Fibroblast of lung (primary cell): ENCODE measurements at places on chromosomes 2 and 18. TPM values are rescaled to one million over a fixed set of nuclear protein-coding genes. Genes with fewer than 3 reads are reported as not detected.
A peak's percentile ranks its signal among the peaks of the same experiment; 100 is the strongest.

- DNase-seq = no peak
Observed at GRCh38 chr2:14197293-14197692, 435.2 kb upstream of the LRATD1 start.

DNA sequence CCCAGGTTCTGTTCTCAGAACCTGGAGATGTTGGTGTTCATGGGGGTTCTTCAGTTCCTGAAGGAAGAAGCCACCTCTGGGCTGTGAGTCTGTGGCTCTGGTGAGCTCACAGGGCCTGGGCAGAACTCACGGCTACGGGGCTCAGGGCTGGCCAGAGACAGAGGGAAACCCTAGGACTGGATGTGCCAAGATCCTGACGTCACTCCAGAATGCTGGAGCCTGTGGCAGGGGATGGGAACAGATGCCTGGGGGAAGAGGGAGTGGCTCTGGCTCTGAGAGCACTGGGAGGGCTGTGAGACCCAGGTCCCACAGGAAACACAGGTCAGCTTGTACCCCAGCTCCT is at the start of gene OTOF:
Gene OTOF, minus strand, starts transcription at position 214 of the 343 bp plus-strand sequence.
- DNase-seq = peak; percentile 69

- no peak for DNase-seq
Observed at GRCh38 chr2:82527124-82527523, 1932.0 kb downstream of the SUCLG1 start.

DNA sequence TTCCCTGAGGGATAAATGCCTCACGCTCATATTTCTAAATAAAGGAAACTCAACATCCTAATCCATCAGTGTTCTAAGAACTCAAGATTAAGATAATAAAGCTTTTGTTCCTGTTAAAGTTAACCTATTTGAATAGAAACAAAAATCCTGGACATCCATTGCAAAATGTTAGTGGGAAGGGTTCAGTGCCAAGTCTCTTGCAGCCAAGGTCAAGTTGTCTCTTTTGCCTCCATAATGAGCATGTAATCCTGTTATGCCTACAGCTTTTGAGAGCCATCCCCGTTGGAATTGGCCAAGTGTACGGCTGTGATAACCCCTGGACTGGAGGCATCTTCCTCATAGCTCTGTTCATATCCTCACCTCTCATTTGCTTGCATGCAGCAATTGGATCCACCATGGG is 51.3 kb upstream of the SLC14A1 start:
- no peak for DNase-seq

- DNase-seq = no peak
Observed at GRCh38 chr2:54290356-54291025, 34.5 kb upstream of the TSPYL6 start.

NHEJ1 gene
- polyA plus RNA-seq = 22.3 and 24.8 TPM in 2 replicates

ARHGAP25 gene
- 2.7 and 4.1 TPM in 2 replicates for polyA plus RNA-seq

ELOA2 gene
- polyA plus RNA-seq = not detected in 2 replicates

OR6B2 gene
- not detected in 2 replicates for polyA plus RNA-seq

ITSN2 gene
- 21.8 and 23.1 TPM in 2 replicates for polyA plus RNA-seq

DNAJB2 gene
- polyA plus RNA-seq = 24.9 and 29.8 TPM in 2 replicates

SNED1 gene
- 10.1 and 27.2 TPM in 2 replicates for polyA plus RNA-seq

- peak; percentile 83 for DNase-seq
Observed at GRCh38 chr2:200138391-200139124, 167.9 kb upstream of the SPATS2L start.

DNA sequence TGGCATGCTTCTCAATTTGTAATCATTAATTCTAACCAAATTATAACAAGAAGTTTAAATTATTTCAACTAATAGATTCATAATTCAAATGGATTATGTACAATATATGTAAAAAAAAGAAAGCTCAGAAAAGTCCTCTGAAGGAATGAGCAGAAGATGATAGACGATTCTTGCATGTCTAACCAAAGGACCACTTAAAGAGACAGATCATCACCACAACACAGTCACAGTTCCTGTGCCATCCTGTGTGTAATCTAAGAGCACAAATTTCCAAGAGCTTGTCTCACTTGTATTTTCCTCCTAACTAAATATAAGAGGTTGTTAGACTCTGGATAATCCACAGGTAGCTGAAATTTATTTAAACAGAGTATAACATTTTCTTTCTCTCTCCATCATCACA is 122.3 kb upstream of the CD226 start:
- no peak for DNase-seq

- peak; percentile 20 for DNase-seq
Observed at GRCh38 chr2:128552806-128553551, 234.3 kb upstream of the HS6ST1 start.

- DNase-seq = peak; percentile 23
Observed at GRCh38 chr2:14601156-14601770, 31.3 kb upstream of the LRATD1 start.

MAPRE3 gene
- polyA plus RNA-seq = 13.9 and 21.0 TPM in 2 replicates

KIAA2012 gene
- polyA plus RNA-seq = 0.01 and 0.09 TPM in 2 replicates

- no peak for DNase-seq
Observed at GRCh38 chr2:96097441-96097840, 18.9 kb downstream of the ADRA2B start.

PSTPIP2 gene
- polyA plus RNA-seq = 18.4 and 18.7 TPM in 2 replicates

REG3A gene
- not detected in 2 replicates for polyA plus RNA-seq

- DNase-seq = no peak
Observed at GRCh38 chr2:197868206-197868605, 63.8 kb downstream of the PLCL1 start.

- no peak for DNase-seq
Observed at GRCh38 chr2:85769236-85769982, 15.6 kb downstream of the ATOH8 start.

GRCh38 chr2:150417278-150417677 is 70.2 kb downstream of the RND3 start:
- no peak for DNase-seq

DNA sequence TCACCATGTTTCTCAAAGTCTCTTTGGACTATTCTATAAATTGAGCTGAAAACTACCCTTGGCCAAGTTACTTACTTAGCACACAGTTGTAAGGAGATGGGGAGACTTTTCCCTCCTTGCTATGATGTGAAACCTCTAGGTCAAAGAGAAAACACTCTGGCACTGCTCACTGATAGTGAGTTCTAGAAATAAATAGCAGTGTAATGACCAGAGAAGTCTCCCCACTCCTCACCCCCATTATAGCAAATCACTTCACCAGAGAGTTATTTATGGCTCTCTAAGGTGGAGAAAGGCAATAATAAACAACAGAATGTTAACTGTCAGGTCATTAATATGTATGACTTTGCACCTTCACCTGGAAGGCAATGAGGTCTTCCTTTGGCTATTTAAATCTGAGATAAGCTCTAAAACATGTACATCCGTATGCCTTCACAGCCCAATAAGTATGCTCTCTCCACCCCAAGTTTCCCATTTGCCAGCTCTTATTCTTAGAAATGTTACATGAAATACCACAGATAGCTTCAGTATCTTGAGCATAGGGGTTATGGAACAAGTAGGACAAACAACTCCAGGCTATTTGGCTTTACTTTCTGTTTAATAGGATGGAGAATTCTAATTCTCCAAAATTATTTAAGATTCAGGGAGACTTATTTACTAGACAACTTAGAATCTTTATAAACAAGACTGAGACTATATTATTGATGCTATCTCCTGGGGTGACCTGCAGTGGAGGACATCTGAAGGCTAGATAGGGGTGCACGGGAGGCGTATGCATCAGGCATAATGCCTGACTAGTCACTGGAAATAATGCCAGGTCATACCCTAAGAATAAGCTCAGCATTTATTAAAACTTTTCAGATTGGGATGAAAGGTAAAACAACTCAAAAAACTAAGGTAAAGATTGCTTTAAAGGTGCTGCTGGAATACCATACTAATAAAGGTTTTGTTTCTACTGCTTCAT is 65.3 kb upstream of the DTNB start:
- no peak for DNase-seq

DNA sequence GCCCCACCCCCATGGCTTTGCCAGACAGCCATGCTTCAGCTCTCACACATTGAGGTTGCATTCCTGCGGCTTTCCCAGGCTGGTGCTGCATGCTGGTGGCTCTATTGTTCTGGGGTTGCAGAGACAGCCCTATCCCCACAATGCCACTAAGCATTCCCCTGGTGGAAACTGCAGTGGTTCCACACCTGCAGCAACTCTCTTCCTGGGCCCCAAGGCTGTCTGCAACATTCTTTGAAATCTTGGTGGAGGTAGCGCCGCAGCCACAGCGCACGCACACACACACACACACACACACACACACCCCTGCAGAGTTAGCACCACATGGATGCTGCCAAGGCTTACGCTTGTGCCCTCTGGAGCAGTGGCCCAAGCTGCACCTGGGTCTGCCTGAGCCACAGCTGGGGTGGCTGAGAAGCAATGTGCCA is 21.4 kb downstream of the SFXN5 start:
- DNase-seq = no peak

DNA sequence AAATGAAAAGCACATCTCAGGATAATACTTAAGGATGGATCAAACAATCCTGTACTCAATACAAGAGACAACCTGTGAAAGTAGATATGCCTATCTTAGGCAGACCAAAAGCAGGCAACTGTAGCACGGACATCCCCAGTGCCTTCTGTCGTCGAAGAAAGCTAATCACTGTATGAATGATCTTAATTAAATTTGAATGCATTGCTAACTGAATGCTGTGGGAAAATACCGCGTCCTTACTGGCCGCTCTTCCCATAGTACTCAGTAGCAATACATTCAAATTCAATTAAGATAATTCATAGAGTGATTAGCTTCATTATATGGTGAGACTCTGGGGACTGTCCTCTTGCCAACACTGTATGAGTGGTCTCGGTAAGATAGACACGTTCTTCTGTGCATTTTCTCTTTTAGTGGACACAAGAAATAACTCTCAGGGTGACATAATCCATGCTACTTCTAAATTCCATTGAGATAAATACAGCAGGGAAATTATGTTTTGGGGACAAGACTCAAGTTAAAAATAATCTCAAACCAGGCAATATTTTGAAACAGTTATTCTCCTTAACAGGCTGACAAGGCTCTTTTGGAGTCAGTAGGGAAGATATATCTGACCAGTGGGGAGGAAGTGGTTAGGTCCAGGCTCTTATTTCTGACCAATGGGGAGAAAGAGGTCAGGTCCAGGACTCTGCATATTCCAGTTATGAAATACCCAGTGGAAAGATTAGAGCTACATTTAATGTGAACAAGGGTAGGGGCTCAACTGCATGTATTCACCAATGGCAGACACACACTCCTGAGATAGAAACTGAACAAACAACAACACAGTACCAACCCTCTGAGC is 97.3 kb downstream of the DOCK10 start:
- DNase-seq = no peak

- DNase-seq = no peak
Observed at GRCh38 chr2:12514631-12515437, 201.9 kb upstream of the TRIB2 start.

- peak; percentile 97 for DNase-seq
Observed at GRCh38 chr2:207617011-207617671, 8.1 kb downstream of the METTL21A start.

SERPINB4 gene
- polyA plus RNA-seq = not detected in 2 replicates

GRCh38 chr2:3476985-3477327 is 42.4 kb downstream of the ADI1 start:
- no peak for DNase-seq

- no peak for DNase-seq
Observed at GRCh38 chr2:226847511-226847910, 11.7 kb downstream of the RHBDD1 start.

GRCh38 chr2:71821856-71822255 is 325.8 kb downstream of the CYP26B1 start:
- peak; percentile 55 for DNase-seq

- DNase-seq = no peak
Observed at GRCh38 chr2:183283209-183283608, 159.0 kb downstream of the NUP35 start.

GRCh38 chr2:85503851-85504777 is 34.9 kb upstream of the MAT2A start:
- DNase-seq = peak; percentile 76

- no peak for DNase-seq
Observed at GRCh38 chr2:74385396-74385795, 5.3 kb upstream of the DCTN1 start.

- DNase-seq = no peak
Observed at GRCh38 chr2:119630121-119630520, 48.9 kb upstream of the TMEM177 start.

DNA sequence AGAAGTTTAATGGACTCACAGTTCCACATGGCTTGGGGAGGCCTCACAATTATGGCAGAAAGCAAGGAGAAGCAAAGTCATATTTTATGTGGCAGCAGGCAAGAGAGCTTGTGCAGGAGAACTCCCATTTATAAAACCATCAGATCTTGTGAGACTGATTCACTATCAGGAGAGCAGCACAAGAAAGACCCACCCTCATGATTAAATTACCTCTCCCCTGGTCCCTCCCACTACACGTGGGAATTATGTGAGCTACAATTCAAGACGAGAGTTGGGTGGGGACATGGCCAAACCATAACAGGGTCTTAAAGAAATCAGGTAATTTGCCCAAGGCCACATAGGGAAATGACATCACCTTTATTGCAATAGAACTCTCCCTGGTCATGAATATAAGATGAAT is 1073.3 kb upstream of the ACVR2A start:
- DNase-seq = no peak

GRCh38 chr2:224211791-224212190 is 172.7 kb upstream of the SERPINE2 start:
- peak; percentile 52 for DNase-seq

DNA sequence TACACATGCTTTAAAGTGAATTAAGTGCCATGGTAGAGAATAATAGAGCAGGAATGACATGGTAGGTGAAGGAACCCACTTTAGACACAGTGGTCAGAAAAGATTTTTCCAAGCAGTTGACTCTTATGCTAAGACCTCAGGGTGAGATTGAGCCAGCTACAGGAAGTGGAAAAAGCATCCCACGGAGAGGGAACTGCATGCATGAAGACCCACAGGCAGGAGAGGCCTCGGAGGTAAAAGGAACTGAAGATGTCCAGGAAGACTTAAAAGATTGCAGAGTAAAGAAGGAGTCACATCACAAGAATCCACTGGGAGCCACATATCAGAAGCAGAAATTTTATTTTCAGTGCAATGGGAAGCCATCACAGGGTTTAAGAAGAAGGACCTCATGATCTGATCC is 499.2 kb upstream of the FAM98A start:
- no peak for DNase-seq

DNA sequence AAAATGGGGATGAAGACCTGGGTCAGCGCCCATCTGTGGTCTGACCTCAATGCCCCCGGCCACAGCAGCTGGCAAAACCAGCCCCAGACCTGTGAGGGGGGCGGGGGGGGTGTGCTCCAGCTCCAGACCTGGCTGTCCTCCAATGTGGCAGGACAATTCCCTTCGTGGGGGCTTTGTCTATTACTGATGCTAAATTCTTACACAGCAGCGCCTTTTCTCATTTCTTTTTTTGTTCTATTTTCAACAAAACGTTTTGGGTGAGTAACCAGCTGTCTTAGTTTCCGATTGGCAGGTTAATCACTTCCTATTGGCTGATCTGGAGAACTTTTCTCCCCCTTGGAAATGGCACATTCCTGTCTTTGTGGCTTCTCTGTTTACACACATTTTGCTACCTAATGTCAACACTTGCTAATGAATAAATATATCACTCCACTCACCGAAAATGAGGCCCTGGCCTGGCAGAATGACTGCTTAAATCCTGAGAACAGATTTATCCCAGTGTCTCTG is 4.4 kb downstream of the SMAD7 start:
- peak; percentile 46 for DNase-seq
